ENCODE measurements at places on chromosomes 2 and 18.

DNA sequence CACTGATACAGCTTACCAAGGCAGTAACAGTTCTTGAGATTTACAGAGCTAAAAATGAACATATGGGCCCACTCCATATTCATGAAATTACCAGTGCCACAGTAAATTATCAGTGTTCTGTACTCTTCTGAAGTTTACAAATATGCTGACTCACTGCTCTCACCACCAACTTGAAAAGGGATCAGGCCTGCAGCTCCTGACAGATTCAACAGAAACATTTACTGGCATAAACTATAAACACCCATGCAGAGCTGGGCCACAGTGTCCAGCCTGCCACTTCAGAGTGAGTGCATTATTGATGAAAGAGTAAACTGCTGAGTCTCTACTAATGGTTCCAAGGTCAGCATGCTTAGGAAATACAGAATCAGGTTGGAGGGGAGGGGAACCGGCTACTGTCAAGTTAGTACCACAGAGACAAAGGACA, 83.1 kb downstream of the FARSB start:
- DNase-seq = no peak

DNA sequence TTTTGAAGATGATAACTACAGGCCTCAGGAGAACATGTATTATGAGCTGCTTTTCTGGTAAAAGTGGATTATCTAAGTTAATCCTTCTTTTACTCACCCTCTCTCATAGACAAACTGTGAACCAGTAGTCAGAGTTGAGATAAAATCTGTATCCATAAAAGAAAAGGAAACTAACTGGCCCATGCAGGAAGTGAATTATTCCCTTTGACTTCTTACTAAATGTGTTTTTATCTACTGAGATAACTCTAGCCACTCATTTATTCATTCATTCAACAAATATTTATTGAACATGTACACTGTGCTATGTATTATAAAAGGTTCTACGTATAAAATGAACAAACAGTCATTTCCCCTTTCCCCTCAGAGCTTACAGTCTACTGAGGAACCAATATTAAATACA, 10.0 kb downstream of the WDR35 start:
- no peak for DNase-seq

GRCh38 chr2:217588266-217588665, 414.5 kb downstream of the TNS1 start:
- no peak for DNase-seq

- no peak for DNase-seq
Observed at GRCh38 chr2:181776336-181776735, 96.0 kb upstream of the NEUROD1 start.
